ENCODE measurements at places on chromosomes 3 and 15. TPM values are rescaled to one million over a fixed set of nuclear protein-coding genes. Genes with fewer than 3 reads are reported as not detected.

- DNase-seq, result no peak
Measured at GRCh38 chr15:46685096-46685495, 1032.2 kb upstream of the SEMA6D start.

The KLHDC8B gene
- 16.3 TPM for total RNA-seq

The ZPLD1 gene
- total RNA-seq, result not detected

DNA sequence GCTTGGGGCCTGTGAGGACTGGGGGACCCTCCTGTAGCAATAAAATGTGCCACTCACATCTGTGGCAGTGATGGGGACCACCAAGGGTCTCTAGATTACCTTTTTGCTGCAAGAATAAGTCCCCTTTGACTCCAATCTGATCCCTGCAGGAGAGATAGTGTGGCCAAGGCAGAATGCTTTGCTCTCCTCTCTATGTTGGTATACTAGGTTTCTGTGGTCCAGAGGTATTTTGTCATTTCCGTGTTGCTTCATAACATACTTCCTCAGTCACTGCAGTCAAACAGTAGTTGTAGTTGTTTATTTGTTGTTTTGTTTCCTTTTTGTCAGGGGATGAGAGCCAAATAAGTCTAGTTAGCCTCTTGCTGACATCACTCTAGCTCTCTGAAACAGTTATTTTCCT, 13.1 kb upstream of the NAALADL2 start:
- DNase-seq, result no peak

DNA sequence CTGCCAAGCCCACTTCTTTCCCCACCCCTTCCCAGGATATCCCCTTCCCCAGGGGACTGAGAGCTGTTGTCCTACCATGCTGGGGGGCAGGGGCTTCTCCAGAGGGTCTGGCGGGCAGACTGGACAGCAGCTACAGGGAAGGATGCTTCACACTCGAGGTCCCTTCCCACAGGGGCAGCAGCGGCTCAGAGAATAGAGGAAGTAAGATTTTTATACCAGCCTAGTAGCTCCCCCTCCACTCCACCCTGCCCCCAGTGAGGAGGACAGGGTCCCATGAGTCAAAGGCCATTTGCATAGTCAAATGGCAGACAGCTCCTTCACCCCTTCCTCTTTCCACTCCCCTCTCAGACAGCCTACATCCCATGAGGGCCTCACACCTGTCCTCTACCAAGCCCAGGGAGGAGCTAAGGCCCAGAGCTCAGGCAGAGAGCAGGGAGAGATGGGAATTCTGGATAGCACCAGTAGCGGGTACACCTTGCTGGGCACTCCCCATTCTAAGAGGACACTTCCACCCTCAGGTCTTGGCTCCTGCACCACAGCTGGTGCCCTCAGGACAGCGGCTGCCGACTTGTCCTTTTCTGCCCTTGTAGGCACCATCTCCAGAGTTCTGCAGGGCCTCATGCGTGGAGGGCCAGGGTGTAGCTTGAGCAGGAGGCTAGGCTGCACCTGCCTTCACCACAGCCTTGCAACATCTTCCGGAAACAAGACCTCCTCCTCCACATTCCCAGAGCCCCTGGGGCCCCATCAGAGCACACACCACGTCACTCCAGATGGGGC, at the start of gene TLR9:
Gene TLR9, minus strand, starts transcription at position 194 of the 777 bp plus-strand sequence. Its CDS starts 116 bp downstream, at position 78.
- no peak for DNase-seq

DNA sequence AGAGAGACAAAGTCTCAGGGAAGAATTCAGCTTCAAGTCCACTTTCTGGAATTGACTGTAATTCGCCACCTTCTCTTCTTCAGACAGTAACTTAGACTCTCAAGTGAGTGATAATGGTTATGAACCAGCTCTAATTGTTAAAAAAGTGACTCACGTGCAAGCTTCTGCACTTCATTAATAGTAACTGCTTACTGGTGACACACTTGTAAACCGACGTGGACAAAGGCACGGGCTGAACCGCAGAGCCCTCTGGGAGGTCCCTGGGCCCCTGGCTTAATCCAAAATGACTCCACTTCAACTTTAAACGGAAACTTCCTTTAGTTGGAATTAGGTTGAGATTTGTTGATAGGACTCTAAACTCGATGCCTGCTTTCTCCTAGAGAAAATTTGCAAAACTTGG, 17.0 kb downstream of the MUC4 start:
- DNase-seq, result no peak

All from frontal cortex (tissue), 4 donors.